Upper lobe of right lung (tissue), 1 donor: ENCODE measurements at places on chromosomes 16 and 17.

DNA sequence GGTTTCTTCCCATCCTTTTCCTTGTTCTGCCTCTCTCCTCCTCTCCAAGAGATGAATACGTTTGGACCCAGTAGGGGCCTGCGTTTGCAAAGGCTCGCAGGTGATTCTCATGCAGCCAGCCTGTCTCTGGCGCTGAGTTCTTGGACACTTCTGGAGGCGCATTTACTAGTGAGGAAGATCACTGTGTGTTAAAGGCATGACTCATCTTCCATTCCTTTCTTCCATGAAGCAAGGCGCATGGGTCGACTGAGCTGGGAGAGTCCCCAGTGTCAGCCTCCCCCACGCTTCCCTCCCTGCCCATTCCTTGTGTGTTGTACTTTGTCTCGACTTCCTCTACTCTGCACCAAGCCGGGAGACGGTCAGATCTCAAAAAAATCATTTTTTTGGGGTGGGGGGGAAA lies 159.9 kb upstream of the EEF2KMT start:
- no peak for DNase-seq

GRCh38 chr16:66489818-66490217 lies 60.1 kb downstream of the TK2 start:
- DNase-seq: no peak

- no peak for DNase-seq
Measured at GRCh38 chr16:59574296-59574695, 840.2 kb upstream of the GOT2 start.

DNA sequence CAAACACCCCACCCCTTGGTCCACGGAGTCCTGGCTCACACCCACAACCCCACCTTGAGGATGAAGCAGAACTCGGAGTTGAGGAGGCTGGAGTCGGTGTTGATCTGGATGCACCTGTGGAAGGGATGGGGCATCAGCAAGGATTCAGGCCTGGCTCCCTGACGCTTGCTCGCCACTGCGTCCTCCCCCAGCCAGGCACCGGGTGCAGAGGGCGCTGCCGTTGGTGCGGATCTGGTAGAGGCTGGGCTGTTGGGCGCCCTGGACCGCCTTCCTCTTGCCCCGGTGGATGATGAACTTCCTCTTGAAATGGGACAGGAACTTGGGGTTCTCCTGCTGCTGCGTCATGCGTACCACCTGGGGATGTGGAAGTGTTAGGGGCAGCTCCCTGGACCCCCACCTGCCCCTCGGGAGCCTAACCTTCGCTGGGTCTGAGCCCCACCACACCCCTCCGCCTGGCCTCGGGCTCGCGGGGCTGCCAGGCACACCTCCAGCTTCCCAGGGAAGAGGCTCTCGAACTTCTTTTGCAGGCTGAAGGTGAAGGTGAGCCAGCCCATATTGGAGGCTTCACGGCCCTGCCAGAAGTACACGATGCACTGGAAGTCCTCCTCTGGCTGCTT lies 12.3 kb downstream of the FLII start:
- no peak for DNase-seq

DNA sequence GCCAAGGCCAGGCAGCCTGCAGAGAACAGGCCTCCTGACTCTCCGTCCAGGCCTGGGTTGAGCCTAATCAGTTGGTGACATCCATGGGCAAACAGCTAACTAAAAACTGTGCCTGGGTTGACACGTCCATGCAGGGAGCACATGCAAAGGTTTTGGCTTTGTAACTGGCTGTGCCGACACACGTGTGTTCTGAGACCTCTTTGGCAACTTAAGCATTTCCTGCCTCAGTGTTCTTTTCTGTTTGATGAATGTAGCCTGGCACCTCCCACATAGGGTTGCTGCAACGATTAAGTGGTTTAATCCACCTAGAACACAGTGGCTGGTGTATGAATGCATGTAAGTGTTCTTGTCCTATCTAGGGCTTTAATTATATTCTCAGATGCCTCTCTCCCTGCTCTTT lies 3.2 kb downstream of the BCO1 start:
- DNase-seq: no peak

DNA sequence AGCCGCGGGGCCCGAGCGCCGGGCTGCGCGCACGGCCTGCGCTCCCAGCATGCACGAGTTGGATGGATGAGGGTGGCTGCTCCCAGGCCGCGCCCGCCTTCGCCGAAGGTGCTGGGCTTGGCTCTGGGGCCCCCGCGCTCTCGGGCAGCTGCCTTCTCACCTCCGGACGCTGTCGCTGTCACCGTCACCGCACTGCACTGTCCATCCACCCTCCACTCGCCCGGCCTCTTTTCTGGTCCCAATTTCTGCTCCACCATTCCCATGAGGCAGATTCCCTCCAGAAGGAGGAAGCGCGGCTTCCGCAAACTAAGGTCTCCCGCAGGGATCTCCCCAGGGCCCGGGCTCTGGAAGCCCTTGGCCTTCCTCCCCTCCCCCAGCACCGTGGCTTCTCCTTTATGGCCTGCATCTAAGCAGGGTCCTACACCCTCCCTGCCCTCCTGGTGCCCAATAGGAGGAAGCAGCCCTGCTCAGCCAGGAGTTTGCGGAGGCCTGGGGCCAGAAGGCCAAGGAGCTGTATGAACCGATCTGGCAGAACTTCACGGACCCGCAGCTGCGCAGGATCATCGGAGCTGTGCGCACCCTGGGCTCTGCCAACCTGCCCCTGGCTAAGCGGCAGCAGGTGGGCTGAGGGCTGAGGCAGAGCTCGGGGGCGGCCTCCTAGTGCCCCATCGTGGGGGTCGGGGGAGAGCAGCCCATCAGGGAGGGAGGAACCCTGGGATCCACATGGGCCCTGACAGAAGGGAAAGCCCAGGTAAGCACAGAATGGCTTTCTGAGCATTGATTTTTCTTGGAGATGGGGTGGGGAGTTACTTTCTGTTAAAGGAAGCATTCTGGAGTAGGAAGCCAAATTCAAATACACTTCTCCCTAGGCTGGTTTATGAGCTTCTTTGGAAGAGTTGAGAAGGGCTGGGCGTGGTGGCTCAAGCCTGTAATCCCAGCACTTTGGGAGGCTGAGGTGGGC lies 899 bp downstream of the ACE start:
- DNase-seq: no peak

- DNase-seq: peak; percentile 75
Measured at GRCh38 chr17:36703860-36704266, 102.5 kb downstream of the MRM1 start.

- DNase-seq: no peak
Measured at GRCh38 chr17:30379903-30380381, 1.2 kb downstream of the CPD start.

DNA sequence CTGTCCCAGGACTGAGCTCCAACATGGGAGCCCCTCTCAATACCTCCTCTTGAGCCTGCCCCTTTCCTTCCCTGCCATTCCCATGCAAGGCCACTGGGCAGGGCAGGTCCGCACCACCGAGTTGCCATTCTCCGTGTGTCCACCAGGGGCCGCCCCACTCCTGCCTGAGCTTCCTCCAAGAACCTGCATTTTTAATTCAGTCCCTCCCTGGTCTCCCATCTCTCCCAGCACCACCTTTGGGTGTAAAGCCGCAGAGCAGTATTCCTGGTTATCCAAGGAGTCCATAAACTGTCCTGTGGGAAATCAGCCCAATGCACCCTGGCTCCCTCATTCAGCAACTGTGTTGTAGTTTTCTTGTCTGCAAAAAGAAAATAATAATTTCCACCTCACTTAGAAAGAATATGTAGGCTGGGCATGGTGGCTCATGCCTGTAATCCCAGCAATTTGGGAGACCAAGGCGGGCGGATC lies 15.9 kb upstream of the ANKRD40CL start:
- peak; percentile 91 for DNase-seq
